Substantia nigra (tissue), 51 donors: ENCODE measurements at places on chromosomes 5 and 9.
A peak's percentile ranks its signal among the peaks of the same experiment; 100 is the strongest.

GRCh38 chr9:129490583-129491486 lies 130.1 kb downstream of the C9orf50 start:
- DNase-seq = no peak

GRCh38 chr9:132582276-132582785 lies at the start of gene BARHL1:
TSS of gene BARHL1 (plus strand) at chr9:132582606. CDS start at chr9:132582798, 192 bp downstream.
- no peak for DNase-seq

DNA sequence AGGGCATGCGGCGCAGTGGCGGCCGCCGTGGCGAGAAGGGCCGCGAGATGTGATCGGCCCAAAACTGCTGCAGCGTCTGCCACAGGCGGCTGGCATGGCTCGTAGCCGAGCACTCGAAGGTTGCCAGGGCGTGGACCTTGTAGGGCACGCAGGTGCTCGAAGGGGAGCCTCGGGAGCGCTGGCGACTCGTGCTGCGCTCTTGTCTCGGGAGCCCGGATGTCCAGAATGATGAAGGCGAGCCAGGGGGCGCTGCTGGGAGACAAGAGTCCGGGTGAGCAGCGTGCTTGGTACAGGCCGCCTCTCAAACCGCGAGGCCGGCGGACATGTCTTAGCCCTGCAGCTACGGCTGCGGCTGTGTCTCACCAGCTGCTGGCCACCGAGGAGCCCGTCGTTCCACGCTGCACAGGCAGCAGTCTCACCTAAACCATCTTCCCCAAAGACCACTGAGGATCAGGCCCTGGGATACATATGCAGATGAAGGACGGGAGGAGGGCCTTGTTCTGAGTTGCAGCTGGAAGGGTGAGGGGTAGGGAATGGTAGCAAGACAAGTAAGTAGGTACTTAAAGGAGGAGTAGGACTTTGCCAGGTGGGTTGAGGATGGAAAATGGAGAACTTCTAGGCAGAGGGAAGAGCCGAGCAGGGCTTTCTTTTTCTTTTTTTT lies 1.7 kb downstream of the CBY3 start:
- peak; percentile 29 for DNase-seq

DNA sequence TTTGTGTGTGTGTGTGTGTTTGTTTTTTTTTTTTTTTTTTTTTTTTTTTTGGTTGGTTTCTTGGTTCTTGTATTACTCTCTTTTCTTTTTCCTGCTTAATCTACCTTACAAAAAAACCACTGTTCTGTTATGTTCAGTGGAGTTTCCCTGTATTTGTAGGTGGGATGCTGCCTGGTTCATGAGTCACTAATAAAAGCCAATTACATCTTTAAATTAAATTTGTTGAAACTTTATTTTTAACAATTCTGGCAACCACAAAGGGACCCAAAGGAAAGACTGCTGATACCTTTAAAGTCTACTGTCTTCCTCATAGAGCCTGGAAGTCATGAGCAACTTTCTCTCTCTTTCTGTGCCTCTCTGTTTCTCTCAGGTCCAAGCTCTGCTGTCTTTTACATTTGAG lies 29.5 kb upstream of the RNF20 start:
- DNase-seq = no peak

DNA sequence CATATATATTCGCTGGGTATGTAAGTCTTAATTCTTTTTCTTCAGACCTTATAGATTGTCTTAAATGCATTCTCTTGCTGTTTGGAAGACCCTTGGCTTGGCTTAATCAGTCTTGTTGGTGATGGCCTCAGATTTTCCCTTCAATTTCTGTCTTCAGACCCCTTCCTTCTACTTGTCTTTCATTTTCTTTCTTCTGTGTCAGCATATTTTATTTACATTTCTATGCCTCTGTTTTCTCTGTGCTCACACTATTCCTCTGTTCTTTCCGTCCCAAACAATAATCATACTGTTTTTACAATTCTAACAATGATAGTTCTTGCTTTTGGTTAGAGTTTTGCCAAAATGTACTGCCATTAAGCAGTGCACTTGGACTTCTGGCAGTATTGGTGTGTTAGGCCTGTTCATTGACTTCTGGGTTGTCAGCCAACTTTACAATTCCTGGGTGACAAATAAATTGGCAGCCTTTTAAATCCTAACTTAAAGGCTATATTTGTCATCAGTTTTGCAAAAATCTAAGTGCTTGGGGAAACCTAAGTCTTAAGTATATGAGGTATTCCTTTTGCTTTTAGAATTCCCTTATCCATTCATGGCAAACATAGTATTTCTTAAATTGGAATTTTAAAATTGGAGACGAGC lies 8.0 kb downstream of the SRFBP1 start:
- DNase-seq = no peak

GRCh38 chr5:98604721-98605425 lies 168.6 kb upstream of the RGMB start:
- no peak for DNase-seq

DNA sequence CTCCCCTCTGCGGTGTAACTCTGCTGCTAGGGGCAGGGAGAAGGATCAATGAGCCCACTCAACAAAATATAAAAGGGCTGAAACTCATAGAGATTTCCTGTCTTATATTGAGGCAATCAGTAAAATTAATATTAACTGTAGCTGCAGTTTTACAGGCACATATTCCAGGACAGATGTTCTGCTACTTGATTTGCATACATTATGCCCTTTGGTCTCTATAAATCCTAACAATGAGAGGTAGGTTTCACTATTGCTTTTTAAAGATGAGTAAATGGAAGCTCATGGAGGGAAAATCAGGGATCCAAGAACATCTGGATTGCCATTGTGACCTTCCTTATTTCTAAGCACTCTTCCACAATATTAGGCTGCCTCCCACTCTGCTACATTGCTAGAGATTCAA lies 23.5 kb upstream of the TRIM32 start:
- no peak for DNase-seq

- DNase-seq = no peak
Observed at GRCh38 chr9:126160067-126160853, 166.4 kb upstream of the MVB12B start.

GRCh38 chr9:14741369-14741768 lies 18.8 kb upstream of the CER1 start:
- DNase-seq = no peak

DNA sequence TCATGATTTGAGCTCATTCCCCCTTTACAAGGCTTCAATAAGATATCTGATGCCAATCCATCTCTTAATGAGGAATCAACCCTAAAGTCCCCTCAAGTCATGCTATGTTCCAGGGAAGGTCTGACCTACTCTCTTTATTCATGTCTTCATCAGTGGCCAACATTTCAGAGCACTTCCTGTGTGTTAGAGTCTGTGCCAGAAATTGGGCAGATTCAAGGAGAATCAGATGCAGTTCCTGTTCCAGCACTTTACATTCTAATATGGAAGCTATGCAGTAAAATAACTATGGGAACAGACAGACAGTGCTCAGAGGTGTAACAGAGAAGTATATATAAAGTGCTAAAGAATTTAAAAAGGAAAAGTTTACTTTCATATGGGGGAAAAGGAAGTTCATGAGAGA lies 193.4 kb upstream of the NR4A3 start:
- no peak for DNase-seq

DNA sequence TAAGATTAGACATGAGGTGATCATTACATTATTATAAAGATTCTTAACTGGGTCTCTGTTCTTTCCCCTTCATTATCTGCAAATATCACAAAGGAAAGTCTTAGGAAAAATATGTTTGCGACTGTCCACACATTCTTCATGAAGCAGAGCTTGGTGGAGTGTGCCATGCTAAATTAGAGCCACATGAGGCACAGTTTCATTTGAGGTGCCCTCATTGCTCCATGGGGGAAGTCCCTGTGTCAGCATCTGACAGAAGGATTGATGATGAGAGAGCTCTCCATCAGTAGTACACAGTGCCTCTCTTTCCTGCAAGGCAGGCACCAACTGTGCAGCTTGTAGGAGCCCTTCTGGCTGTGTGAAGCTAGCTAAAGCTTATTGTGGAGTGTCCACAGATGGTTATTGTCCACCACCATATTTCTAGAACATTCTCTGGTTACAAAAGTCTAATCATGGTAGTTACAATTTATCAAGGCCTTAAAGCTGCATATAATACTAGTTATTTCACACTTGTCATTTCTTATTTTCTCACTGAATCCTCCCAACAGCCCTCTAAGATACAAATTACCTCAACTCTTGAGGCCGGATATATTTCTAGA lies 63.9 kb downstream of the C9orf152 start:
- DNase-seq = no peak

DNA sequence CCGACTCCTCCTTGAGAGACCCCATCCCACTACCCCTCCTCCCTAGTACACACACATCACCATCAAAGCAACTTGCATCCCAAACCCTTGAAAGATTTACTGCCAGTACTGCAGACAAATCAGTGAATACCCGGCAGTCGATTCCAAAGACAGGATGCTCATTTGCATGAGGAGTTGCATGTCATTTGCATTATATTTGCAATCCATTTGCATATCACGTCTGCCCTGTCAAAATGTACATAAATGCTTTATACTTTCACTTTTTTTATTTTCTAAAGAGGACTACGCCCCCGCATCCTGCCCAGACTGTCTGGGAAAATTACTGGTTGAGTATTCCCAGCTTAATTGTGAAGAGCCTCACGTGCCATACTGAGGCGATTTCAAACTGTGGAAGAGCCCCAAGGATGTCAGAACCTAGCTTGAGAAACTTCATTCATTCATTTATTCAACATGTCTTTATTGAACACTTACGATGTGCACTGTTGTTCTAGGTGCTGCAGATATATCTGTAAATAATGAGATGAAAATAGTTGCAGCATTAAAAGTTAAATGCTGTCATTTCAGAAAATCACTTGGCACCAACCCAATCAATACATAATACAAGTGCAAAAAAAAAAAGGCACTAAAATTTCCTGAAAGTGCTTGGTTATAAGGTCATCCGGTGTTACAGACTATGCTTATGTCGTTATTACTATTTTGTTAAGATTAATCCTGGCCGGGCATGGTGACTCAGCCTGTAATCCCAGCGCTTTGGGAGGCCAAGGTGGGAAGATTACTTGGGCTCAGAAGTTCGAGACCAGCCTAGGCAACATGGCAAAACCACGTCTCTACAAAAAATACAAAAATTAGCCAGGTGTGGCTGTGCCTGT lies 17.2 kb upstream of the SIL1 start:
- no peak for DNase-seq

GRCh38 chr5:71533615-71534014 lies 53.5 kb upstream of the MCCC2 start:
- DNase-seq = no peak
